ENCODE measurements at places on chromosomes 7 and 10.

DNA sequence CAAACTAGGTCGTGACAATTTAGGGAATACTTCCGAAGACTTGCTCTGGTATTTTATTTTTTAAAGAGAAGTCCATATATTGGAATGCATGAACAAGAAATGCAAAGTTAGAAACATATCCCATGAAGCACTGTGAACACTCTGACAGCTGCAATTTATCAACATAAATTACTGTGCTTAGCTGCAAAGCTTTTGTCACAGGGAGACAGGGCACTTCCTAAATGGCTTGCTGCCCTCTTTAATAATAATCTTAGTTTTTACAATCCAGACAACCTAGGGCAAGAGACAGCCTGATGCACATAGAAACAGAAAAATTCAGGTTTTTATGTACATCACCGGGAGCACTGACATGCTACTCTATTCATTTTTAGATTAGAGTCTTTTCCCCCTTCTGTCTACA lies 78.3 kb upstream of the NOBOX start:
- no peak for DNase-seq

GRCh38 chr7:14398526-14398925 lies 409.1 kb upstream of the ETV1 start:
- no peak for DNase-seq

GRCh38 chr10:61974601-61975390 lies 73.3 kb downstream of the ARID5B start:
- no peak for DNase-seq

DNA sequence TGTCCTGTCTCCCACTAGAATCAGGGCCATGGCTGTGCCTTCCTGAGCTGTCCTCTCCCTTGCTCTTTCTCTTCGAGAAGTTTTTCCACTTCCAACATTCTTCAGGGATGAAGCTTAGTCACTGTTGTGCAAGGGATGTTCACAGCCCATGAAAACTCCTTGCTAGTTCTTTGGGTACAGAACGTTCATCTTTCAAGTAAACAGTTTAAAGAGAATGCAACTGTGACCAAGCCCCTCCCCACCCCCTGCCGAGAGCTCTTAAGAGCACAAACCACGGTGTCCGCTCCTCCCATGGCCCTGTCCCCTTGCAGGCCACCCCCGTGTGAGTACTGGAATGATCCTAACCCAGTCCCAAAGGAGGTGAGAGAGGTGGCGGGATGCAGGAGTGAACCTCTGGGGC lies 161.1 kb upstream of the RHEB start:
- DNase-seq: no peak

DNA sequence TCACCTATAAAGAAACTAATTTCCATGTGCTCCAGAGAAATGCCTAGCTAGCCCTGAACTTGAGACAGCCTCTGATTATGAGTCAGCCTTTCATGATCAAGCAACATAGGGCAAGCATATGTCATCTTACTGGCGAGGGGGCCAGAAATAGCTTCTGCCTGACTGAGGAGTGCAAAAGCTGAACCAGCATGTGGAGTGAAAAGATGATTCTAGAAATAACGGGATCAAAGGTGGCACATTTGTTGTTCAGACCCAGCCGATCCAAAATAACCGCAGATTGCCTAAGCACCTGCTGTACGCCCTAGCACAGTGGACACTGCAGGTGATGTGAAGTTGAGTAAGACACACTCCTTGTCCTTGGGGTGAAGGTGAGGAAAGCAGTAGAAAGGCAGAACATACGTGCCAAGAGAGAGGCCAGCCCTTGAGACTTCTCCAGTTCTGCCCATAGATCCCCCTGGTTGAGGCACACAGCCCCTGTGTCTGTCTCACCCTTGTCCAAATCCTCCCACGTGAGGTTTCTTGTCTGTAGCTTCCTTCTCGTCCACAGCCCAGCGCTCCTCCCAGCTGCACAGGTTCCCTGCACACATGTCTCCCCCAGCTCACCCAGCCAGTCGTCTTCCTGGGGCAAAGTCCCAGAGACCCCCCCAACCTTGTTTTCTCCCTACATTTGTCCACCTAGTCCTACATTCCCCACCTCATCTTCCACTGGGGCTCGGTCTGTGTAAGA lies 2.8 kb upstream of the BCL7B start:
- DNase-seq: no peak

DNA sequence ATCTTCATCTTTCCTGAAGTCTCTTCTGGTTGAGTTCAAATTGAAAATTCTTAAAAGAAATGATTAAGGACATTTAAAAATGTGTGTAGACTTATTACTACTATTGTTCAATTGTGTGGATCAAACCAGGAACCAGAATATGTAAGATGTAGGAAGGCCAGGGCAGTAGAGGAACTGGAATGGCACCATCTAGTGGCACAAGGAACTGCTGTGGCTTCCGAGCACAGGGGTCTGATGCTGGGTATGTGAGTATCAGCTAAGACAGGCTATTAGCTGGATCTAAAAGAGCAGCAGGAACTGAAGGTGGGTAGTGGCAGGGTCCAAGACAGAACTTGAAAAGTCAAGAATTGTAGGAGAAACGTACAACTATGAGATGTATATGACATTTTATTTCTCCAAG lies 247.3 kb downstream of the SEMA3A start:
- DNase-seq: no peak

DNA sequence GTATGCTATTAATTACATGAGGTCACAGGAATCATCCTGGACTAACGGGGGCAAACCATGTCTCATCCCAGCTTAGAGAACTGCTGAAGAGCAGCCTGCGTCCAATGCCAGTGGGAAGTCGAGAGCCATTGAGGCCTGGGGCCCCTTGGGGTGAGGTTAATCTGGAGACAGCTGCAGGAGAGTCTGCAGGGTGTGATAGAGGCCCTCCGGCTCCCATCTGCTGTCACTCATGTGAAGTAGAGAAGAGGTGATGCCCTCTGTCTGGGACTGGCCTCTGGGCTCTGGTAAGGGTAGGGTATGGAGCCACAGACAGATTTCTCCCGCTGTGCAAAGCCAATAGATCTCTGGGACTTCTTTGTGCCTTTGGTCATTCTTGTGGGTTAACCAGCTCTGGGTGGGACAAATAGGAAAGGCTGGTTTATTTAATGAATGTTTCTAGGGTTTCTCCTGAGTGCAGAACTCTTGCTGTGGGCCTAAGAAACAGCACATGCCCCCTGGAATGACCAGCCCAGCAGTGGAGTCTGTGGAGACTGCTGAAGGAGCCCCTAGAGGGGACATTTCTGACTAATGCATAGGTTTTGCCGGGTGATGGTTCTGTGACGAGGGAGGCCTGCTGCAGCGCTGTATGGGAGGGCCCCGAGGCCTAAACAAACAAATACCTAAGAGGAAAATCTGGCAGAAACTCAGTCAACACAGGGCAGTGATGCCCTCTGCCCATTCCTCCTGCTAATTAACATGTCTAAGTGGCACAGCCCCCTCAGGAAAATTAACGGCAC lies 34.5 kb downstream of the CRHR2 start:
- no peak for DNase-seq

GRCh38 chr10:124963866-124964720 lies 22.2 kb downstream of the ZRANB1 start:
- DNase-seq: no peak

DNA sequence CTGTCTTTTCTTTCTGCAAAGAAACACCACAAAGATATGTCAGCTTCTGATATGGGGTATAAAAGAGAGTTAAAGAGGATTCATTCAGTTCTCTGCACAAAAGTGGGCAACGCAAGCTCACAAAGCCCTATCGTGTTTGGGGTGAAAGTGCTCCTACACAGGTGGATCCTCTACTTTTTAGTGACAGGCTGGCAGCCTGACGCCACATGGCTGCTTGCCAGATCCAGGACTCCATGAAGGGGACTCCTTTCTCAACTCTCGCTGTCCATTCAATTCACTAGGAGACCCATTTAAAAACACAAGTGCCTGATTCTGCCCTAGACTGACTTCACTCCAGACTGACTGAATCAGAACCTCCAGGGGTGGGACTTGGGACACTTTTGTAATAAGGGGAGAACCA lies 8.0 kb downstream of the PARP12 start:
- DNase-seq: no peak

DNA sequence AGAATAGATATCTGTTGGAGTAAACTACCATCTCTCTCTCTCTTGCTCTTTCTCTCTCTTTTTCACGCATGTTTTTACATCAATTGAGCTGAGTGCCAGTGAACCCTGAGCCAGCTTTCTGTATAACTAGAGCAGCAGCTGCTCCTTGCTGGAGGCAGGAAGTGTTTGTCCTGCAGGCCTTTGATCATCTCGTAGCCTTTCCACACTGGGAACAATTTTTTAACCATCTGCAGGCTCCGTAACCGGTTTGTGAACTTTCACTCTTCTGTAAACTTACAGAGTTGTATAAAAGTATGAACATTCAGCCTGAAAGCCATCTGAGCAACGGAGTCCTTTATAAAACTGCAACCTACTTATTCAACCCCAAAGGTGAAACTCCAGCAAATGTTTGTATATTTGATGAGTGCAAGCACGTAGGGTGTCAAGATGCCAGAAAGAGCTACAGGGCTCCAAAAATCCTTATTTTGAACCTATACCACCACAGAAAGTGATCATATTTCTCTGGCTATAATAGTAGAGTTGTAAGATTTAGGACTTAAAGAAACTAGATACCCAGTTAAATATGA lies 162.8 kb upstream of the NFE2L3 start:
- DNase-seq: no peak

DNA sequence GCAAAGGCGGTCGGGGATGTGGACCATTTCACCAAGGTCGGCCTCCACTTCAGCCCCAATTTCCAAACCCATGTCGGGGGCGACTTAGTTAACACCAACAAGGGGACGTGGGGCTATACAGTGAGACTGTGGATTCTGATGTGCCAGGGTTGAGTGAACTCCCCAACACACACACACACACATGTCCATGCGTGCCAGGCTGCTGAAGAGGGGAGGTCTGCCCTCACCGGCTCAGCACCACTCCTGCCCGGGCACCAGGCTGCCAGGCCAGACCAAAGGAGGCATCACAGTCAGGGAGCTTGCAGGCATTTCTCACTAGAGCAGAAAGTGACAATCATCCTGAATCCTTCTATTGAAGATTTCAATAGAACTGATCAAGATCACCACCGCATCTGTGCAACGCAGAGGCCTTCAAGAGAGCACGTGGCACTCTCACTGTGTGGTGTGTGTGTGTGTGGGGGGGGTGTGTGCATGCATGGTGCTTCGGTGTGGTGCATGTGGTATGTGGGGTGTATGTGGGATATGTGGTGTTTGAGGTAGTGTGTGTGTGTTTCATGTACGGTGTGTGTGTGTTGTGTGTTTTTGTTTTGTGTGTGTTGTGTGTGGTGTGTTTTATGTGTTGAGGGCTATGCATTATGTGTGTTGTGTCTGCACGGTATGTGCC lies 403.5 kb upstream of the RNF32 start:
- no peak for DNase-seq

DNA sequence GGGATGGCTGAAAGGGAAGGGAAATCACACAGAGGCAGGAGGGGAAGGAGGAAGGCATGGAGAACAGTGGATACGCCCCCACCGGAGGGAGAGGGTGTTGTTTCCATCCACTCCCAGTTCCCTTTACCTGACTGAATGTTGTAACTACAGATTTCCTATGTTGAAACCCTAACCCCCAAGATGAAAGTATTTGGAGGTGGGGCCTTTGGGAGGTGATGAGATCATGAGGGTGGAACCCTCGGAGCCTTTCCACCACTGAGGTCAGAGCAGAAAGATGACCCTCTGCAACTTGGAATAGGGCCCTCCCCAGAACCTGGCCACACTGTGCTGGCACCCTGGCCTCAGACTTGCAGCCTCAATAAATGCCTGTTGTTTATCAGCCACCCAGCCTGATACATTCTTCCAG lies 48.6 kb upstream of the CNPY1 start:
- DNase-seq: no peak

DNA sequence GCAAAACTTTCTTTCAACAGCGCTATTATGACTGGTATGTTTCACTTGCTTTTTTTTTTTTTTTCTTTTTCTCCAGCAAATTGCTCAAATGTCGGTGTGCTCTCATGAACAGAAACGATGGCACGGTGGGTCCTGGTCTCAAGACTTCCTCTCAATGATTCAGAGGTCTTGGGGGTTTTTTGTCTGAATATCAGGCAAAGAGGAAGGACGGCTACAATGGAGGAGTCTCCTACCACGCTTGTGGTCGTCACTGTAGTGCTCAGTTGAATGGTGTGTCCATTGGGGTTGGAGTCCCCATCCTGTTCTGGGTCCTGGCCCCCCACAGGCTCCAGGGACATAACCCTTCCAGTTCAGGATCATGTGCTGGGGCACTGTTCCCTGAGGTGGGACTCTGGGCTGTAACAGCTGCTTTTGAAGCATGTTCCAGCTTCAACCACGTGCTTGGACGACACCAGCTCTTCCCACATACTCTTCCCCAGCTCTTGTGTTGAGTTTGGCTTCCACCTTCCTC lies 266.7 kb upstream of the KLF6 start:
- DNase-seq: no peak

DNA sequence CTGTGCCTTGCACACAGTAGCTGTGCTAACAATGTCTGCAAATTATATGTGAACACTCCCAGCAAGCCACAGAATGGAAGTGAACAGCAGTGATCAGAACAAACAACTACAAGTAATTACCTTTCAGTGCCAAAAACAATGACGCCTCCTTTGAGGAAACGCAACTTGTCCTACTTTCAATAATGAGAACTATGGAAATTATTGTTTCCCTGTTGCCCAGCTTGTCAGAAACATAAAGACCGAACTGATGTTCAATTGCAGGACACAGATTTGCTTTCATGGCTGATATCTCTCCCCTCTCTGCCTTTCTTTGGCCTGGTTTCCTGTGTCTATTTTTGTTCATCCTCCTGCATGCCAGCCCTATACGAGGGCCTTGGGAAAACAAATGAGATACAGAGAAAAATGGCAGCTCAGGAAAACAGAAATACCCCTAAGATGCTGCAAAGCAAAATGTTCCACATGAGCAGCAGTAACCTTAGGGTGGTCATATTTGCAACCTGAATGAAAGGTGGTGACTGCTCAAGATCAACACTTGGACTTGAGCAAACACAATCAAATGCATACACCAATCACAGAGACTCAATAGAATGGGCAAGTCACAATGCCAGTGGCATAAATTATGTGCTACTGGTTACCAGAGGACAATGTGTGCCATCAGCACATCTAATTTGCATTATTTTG lies 26.8 kb downstream of the COBL start:
- no peak for DNase-seq

GRCh38 chr10:73865459-73866442 lies 8.6 kb downstream of the CAMK2G start:
- DNase-seq: peak; percentile 35

- no peak for DNase-seq
These were observed 451.9 kb downstream of the DPP6 start for GRCh38 chr7:154503962-154504550.

- DNase-seq: no peak
These were observed 1021.3 kb downstream of the XPNPEP1 start for GRCh38 chr10:108901781-108902618.

DNA sequence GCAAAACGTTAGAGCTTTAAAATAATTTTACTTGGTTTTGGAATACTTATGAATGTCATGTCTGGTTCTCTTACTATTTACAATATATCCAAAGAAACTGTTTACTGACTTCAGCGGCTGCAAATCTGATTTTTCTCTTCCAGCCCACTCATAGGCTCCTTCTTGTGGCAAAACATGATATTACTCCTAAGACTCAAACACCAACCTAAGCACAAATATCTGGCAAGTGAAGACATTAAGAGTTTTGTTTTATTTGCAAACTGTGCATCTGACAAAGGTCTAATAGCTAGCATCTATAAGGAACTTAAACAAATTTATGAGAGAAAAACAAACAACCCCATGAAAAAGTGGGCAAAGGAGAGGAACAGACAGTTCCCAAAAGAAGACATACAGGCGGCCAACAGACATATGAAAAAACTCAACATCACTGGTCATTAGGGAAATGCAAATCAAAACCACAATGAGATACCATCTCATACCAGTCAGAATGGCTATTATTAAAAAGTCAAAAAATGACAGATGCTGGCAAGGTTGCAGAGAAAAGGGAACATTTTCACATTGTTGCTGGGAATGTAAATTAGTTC lies 20.3 kb upstream of the GJC3 start:
- DNase-seq: no peak
